ENCODE measurements at places on chromosomes 7 and 10.

GRCh38 chr7:75847707-75848106 lies 31.1 kb upstream of the RHBDD2 start:
- no peak for DNase-seq

- no peak for DNase-seq
Measured at GRCh38 chr7:134450294-134451000, 8.5 kb downstream of the AKR1B1 start.

GRCh38 chr10:58631715-58632114 lies 119.0 kb downstream of the BICC1 start:
- no peak for DNase-seq

DNA sequence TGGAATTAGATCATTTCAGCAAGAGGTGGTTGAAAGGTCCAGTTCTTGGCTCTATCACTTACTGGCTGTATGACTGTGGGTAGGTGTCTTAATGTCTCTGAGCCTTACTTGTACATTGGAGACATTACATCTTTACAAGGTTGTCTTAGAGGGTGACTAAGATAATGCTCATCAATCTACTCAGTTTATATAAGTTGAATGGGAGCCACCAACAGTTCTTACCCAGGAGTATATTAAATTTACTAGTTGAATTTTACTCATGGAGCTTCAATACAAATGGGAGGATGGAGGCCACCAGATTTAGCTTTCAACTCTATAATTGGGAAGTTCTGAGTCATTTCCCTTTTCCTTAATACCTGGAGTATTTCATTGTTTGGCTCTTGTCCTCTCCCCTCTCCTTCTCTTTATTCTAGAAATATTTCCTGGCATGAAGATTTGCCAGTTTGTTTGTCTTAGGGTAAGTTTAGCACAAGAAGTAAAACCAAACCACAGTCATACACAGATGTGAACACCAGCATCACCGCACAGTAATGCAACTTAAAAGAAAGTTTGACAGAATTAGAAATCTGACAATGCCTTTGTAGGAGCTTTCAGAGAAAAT lies 222.8 kb downstream of the LRMDA start:
- DNase-seq = no peak

DNA sequence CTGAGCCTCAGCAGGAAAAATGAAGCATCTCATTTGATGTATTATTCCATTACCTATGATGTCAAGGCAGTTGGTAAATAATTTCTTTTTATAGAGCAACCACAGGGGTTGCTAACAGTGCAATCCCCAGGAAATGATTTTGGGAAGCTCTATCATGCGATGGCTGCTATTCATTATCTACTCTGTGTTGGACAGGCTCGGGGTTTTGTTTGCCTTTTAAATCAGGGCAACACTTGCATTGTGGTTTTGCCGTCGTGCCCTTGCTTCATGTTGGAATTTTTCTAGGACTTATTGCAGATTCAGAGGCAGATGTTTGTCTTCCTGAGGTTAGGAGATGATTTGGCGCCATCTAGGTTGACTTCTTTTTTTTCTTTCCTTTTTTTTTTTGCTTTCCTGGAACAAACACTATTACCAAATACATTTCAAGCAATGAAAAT lies 128.4 kb downstream of the BICC1 start:
- no peak for DNase-seq

- no peak for DNase-seq
Measured at GRCh38 chr10:124606822-124607221, 137.4 kb downstream of the FAM53B start.

GRCh38 chr10:31317652-31318381 lies 1.2 kb upstream of the ZEB1 start:
- no peak for DNase-seq

- no peak for DNase-seq
Measured at GRCh38 chr7:139496528-139496927, 13.1 kb upstream of the KLRG2 start.

GRCh38 chr10:109837384-109837783 lies 85.9 kb downstream of the XPNPEP1 start:
- no peak for DNase-seq

DNA sequence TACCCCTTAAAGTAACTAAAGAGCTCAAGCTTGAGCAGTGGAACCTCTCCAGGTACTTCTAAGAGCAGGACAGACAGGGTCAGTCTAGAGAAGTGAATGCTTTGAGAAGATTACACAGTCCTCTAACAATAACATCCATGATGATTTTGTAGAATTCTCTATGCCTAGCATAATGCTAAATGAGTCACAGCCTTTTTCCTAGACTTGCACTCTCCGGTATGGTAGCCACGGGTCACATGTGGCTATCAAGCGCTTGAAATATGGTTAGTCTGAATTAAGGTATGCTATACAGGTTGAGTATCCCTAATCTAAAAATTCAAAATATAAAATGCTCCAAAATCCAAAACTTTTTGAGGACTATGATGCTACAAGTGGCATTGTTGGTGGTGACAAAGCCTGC lies 166.6 kb upstream of the MKLN1 start:
- DNase-seq = no peak

DNA sequence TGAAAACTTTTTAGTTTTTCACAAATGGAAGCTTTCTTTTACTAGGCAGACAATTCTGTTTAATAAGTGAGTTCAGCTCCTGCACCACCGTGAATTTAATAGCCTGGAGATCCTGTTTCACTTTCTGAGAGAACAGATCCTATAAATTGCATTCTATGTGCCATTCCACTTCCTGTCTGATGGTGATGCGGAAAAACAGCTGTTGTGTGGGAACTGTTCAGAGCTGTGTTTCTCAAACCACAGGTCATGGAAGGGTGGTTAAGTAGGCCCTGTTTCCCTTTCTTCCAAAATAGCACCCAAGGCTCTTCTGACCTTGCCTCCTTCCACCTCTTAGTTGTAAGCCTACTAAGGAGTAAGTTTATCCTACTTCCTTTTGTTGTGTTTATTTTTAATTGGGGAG lies 97.2 kb upstream of the DKK1 start:
- no peak for DNase-seq

- no peak for DNase-seq
Measured at GRCh38 chr7:191105-191980, 1.0 kb upstream of the FAM20C start.

DNA sequence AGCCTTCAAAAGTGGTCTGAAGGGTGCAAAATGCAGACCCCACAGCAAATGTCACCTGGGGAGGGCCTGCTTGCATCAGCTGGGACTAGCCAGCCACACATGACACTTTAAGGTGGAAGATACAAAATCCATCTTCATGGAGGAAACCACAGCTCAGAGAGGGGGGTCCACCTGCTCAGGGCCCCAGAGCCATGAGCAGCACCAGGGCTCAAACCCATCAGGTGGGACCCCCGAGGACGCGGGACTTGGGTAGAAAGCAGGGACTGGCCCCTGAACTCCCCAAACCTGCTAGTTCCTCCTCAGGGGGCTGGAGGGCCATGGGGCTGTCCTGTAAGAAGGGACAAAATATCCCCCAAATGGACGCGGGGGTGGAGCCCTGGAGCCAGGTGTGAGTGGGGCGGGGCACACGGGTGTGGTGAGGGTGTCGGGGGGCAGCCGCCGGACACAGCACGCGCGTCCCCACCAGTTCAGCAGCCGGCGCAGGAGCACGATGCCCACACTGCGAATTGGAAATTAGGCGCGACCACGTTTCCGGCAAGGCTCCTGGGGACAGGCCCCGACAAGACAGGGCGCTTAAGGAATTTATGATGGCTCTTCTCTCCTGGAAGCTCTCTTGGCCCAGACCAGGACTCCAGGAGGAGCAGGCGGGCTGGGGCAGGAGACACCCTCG lies 8.0 kb downstream of the PDGFA start:
- no peak for DNase-seq

DNA sequence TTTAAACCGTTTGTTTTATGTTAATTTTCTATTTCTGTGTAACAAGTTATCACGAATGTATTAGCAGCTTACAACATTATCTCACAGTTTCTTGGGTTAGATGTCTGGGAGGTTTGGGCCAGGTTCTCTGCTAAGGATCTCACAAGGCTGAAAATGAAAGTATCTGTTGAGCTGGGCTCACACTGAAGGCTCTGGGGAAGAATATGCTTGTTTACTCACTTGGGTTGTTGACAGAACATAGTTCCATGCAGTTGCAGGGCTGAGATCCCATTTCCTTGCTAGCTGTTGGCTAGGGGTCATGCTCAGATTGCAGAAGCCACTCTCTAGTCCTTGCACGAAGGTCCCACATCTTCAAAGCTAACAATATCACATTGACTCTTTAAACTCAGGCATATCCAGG lies 266.6 kb upstream of the GNAI1 start:
- DNase-seq = no peak

DNA sequence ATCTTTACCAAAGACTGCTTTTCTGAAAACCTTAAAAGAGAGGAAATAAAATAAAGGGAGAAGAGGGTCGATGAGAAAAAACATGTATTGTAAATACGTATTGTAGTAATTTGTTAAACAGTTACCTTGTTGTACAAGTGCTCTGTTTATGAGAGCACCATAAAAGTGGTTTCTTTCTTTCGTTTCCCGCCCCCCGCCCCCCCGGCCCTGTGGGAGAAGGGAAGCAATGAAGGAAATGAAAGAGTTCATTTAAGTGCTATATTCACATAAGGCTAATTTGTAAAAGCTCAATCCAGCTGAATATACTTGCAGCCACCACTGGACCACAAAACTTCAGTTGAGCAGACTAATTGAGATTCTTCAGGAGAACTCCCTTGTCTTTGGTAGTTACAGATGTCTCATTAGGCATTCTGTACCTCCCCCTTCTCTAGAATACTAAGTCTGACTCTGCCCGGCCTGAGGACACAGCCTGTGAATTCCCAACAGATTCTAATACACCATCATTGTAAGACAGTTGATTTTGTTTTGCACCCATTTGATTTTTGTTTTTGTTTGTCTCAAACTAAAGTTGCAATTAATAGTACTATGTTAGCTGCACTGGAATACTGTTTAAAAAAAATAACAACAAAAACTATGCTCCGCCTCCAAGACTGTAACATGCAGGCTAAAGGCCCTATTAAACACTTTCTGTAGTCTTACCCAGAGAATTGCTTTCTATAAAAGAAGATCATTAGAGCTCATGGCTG lies 124.9 kb downstream of the ARHGAP12 start:
- no peak for DNase-seq

GRCh38 chr10:2023687-2024086 lies 286.4 kb upstream of the ADARB2 start:
- DNase-seq = no peak

DNA sequence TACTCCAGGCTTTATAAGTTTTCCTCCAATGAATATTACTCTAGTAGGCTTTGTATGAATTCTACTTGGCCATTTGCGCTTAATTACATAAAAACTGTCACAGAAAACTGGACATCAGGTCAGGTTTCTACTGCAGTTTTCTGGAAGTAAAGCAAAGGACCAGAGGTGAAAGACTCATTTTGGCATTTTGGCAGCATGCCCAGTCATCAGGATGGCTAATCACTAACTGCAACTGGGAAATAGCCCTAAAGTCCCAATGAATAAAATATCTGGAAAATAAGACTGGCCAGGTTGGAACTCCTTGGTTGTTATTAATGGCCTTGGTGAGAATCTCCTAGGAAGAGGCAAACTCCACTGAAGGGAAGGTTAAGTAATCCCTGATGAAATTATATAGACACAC lies 75.5 kb downstream of the COPG2 start:
- DNase-seq = no peak

DNA sequence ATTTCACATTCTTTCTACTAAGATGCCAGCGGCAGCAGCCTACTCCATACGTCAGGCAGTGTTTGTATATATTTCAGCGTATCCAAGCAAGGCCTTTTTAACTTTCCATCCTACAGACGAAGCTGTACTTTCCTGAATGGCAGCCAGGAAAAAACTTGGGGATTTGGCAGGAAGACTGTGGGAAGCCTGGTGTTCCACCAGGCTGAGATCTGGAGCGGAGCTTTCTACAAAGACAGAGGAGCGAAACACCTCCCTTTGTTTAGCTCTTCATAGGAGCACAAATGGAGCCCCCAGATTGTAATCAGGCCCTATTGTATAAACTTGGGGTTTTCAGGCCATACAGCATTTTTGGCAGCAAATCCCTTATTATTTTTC lies 143.8 kb downstream of the TES start:
- peak; percentile 95 for DNase-seq

GRCh38 chr10:103583871-103584215 lies 90.3 kb downstream of the NEURL1 start:
- DNase-seq = no peak

- no peak for DNase-seq
Measured at GRCh38 chr7:115689941-115690340, 340.6 kb downstream of the TFEC start.

GRCh38 chr10:73773152-73773879 lies 8.5 kb upstream of the CHCHD1 start:
- DNase-seq = no peak

- no peak for DNase-seq
Measured at GRCh38 chr7:99579956-99580777, 17.9 kb upstream of the TMEM225B start.

- no peak for DNase-seq
Measured at GRCh38 chr7:25381818-25382589, 153.7 kb upstream of the NPVF start.

DNA sequence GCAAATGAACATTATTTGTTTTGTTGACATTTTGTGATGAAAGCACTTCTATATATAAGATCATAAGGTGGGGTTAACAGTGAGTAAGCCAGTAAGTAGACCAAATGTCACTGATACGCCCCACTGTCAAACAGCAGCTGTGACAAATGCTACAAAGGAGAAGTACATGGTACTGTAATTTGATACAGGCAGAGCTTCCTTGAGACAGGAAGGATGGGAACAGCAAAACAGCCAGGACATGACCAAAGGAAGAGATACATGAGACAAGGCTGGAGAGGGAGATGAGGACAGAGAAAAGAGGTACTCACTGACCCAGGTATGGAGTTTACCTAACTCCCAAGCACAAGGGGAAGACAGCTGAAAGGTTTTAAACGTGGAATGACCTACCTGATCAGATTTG lies 127.0 kb downstream of the SRPK2 start:
- DNase-seq = no peak

- DNase-seq = no peak
Measured at GRCh38 chr7:124031919-124032318, 948 bp downstream of the TMEM229A start.

DNA sequence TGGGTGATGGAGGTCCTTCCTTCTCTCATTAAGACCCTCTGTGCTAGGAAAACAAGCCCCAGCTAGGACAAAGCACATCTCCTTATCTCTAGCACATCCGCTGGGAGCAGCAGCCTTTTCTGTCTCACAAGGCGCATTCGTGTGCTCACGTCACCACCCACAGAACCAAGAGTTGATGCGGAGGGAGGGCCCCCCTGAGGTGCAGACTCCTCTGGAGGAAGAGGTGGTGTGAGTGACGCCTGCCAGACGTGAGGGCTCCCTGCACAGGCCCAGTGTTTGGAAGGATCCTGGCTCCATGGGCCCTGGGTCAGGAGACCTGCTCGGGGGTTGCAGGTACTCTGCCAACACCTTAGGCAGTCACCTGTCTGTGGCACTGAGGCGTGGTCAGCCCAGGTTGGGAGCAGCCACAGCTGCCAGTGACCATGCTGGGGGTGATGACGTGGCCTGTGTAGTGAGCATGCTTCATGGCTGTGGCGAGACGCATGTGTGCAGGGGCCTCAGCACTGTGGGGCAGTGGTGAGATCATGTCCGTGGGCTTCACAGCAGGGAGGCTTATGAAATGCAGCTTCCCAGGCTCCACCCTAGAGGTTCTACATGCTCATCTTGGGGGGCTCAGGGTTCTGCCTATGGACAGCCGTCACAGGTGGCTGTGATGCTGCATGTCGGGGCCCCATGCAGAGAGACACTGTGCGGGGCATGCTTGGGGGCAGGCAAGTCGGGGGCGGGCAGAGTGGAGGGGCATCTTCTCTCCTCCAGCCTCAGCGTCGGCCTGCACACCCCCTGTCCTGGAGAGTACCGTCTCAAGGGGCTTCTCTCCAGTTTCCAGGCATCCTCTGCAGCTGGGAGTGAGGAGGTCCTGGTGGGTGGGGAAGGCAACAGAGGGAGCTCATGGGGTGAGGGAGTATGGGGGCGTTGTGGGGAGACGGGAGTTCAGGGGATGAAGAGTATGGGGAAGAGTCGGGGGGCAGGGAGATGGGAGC lies 56.2 kb upstream of the DPYSL4 start:
- no peak for DNase-seq
